SIG-M5 (cell line): ENCODE measurements at places on chromosomes 6 and 20.

DNA sequence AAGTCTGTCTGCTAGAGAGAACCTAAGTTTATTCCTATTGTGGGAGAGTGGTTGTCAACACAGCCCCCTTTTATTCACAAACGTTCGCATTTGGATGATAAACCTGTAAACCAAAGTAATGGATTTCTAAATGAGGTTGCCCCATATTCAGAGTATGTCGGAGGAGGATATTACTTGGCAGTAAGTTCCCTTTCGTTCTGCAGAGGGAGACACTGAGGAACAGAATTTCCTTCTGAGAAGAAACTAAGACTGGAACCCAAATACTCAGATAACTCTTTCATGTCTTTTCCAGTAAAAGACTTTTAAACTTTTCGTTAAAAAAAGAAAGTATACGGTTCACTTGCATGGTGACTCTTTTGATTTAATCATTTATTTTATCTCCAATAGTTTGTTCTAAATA is 754.6 kb upstream of the MMS22L start:
- no peak for DNase-seq

- no peak for DNase-seq
Measured at GRCh38 chr6:34773916-34774315, 16.6 kb downstream of the SNRPC start.

DNA sequence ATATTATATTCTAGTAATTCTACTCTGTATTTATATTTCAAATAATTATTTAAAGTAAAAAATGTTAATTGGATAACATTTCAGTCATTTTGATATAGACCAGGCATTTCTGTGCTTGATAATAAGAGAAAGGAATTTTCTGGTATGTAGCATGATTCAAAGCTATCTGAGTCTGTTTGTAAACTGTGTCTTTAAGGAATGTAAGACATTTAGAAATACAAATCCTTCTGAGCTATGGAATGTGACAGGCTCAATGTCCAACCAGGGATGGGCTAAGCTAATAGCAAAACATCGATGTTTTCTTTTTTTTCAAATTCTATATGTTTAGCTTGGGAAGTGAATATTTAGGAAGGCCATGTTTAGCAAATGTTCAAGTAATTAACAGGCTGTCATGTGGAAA is 41.5 kb upstream of the FAM83B start:
- DNase-seq = no peak

DNA sequence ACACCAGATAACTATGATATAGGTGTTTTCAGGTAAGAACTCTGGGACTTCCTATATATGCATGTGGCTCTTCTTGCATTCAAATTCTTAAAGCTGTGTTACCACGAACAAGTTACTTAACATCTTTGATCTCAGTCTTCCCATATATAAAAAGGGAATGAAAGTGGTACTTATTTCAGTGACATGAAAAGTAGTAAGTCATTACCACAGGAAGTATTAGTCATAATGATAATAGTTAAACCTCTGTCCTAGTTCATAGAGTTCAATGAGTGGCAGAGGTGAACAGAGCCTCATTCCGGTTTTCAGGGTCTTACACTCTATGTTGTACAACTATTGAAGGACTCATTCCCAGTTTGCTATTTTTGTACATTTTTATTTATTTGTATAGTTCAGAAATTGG is 237.0 kb downstream of the NKAIN2 start:
- DNase-seq = no peak

DNA sequence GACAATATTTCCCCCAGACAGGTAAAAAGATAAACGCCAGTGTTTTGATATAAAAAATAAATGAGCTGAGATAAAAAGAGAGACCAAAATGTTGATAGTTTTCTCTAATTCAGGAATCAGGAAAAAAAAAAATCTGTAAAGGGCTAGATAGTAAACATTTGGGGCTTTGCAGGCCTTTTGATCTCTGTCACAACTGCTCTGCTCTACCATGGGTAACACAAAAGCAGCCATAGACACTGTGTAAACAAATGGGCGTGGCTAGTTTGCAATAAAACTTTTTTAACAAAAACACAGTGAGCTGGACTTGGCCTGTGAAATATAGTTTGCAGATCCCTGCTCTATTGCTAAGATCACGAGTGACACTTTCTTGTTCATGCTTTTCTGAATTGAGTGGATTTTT is 219.1 kb upstream of the STXBP5 start:
- no peak for DNase-seq

GRCh38 chr6:113102761-113103160 is 754.4 kb upstream of the MARCKS start:
- no peak for DNase-seq

DNA sequence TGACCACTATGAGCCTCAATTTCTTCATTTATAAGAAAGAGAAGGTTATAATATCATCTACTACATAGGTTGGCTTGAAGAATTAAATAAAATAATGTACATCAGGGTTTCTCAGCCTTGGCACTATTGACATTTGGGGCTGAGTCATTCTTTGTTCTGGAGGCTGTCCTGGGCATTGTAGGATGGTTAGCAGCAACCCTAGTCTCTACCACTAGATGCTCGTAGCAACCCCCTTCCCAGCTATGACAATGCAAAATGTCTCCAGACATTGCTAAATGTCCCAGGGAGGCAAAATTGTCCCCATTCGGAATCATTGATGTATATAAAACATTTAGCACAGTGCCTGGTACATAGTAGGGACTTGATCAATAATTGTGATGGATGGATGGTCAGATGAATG is 152.1 kb downstream of the KHDC1L start:
- DNase-seq = no peak

GRCh38 chr6:125816828-125817280 is 26.1 kb downstream of the NCOA7 start:
- DNase-seq = no peak
